ENCODE measurements at places on chromosomes 13 and 19. TPM values are rescaled to one million over a fixed set of nuclear protein-coding genes. Genes with fewer than 3 reads are reported as not detected.

RASA3 gene
- 10.0 TPM for total RNA-seq

TNFSF13B gene
- total RNA-seq: 4.4 TPM

COL4A2 gene
- 1.1 TPM for total RNA-seq

POSTN gene
- not detected for total RNA-seq

DNA sequence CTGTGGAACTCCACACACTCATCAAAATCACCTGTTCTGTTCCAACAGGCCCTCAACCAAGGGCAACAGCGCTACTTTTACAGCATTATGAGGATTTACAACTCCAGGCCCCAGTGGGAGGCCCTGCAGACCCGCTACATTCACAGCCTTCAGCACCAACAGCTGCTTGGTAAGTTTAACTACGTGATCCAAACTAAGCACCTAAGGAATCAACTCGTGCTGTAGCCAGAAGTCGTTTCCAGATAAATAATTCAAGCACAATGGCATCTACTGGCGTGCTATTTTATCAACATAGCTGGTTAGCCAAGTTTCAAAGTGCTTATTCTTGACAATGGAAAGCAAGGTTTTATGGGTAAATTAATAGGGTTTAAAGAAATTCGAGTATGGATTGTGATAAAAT is 5.3 kb downstream of the FAM216B start:
- H3K4me3 ChIP-seq: no peak overlapping the region
- H3K36me3 ChIP-seq: no peaks in the 10 kb centered on the region
- H3K27ac ChIP-seq: no peak overlapping the region
- no peak for DNase-seq

- DNase-seq: no peak
- peaks cover 49% of the 10 kb centered on the region for H3K27me3 ChIP-seq
- H3K36me3 ChIP-seq: no peaks in the 10 kb centered on the region
- peak overlapping the region; percentile 16 for H3K4me3 ChIP-seq
- H3K27ac ChIP-seq: no peak overlapping the region
These were observed 8.5 kb downstream of the UNC13A start for GRCh38 chr19:17679526-17680229.

- peaks cover 3% of the 10 kb centered on the region for H3K27me3 ChIP-seq
- H3K36me3 ChIP-seq: no peaks in the 10 kb centered on the region
- peak overlapping the region; percentile 82 for H3K27ac ChIP-seq
- peak; percentile 99 for DNase-seq
- H3K4me1 ChIP-seq: peaks cover 25% of the 10 kb centered on the region
These were observed 39.2 kb upstream of the CYP2A7 start for GRCh38 chr19:40921005-40921897.

GRCh38 chr13:59024434-59024833 is 1139.3 kb downstream of the DIAPH3 start:
- no peak overlapping the region for H3K4me3 ChIP-seq
- H3K27ac ChIP-seq: no peak overlapping the region
- no peaks in the 10 kb centered on the region for H3K36me3 ChIP-seq
- no peak for DNase-seq

DNA sequence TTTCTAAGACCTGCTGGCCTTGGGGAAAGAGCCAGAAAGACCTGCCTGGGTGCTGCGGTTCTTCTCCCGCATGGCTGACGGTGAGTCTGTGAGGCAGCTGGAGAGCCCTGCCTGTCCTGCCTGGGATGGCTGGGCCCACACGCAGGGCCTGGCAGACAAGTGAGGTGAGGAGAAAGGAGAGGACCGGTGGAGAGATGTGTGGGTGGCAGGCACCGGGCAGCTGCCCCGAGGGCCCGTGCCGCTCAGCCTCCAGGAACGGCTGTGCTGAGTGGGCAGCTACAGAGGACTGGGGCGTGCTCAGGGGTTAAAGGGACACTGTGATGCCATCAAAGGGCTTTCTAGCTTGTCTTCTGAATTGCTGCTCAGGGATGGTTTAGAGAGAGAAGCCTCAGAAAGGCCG is 53.8 kb downstream of the MLLT1 start:
- no peak for DNase-seq
- H3K4me1 ChIP-seq: no peaks in the 10 kb centered on the region
- H3K27me3 ChIP-seq: no peaks in the 10 kb centered on the region

DNA sequence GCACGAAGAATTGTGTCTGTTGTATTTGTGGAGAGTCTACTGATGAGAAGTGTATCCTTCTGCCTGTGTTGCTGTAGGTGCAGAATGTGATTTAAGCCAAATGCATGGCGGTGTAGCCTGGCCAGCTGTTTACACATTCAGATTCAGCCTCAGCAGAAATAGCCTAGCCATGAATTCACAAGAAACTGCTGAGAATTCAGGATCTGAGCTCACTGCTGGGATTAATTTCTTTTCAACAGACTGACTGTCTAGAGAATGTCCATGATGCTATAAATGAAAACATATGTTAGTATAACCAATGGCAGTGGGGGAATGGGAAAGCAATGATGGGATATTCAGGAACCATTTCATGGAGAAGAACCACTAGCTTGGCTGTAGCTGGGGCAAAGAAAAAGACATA is 77.4 kb upstream of the RNF113B start:
- no peak overlapping the region for H3K27ac ChIP-seq
- no peak for DNase-seq
- H3K4me1 ChIP-seq: peaks cover 7% of the 10 kb centered on the region
- no peaks in the 10 kb centered on the region for H3K27me3 ChIP-seq

DNA sequence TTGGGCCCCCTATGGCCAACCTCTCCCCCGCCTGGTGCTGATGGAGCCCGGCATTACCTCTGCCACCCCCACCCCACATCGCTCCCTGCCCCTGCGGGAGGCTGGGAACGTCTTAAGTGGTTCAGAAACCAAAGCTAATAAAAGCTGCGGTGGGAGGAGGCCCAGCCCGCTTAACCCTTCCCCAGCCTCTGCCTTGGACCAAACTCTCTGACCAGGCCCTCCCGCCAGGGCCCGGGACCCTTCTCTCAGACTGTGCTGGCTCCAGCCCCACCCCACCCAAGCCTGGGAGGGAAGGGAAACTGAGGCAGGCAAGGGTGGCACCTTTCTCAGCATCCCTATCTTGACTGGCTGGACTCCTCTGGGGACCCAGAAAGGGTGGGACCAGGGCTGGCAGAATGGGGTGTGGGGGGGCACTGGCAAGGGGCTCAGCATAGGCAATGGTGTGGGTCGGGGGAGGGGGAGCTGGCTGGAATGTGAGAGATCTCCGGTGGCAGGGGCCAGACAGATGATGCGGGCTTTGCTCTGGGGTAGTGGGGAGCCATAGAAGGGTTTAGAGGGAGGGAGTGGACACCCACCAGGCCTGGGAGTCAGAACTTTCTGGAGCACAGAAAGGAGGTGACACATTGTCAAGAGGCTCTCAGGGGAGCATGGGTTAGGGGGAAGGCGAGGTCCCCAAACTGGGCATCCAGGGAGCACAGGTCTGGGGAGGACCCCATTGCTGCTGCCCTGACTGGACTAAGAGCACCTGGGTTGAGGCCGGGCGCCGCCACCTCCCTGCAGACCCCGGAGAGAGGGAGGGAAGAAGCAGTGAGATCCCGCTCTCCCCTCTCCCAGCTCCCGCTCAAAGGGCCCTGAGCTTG is 21.9 kb downstream of the SMIM24 start:
- no peak for DNase-seq
- no peaks in the 10 kb centered on the region for H3K36me3 ChIP-seq
- no peaks in the 10 kb centered on the region for H3K4me1 ChIP-seq
- no peaks in the 10 kb centered on the region for H3K27me3 ChIP-seq
- H3K4me3 ChIP-seq: no peak overlapping the region

GRCh38 chr13:98223741-98224140 is 46.7 kb upstream of the RNF113B start:
- no peak for DNase-seq
- peaks cover 8% of the 10 kb centered on the region for H3K4me1 ChIP-seq
- H3K27me3 ChIP-seq: no peaks in the 10 kb centered on the region
- H3K36me3 ChIP-seq: no peaks in the 10 kb centered on the region

DNA sequence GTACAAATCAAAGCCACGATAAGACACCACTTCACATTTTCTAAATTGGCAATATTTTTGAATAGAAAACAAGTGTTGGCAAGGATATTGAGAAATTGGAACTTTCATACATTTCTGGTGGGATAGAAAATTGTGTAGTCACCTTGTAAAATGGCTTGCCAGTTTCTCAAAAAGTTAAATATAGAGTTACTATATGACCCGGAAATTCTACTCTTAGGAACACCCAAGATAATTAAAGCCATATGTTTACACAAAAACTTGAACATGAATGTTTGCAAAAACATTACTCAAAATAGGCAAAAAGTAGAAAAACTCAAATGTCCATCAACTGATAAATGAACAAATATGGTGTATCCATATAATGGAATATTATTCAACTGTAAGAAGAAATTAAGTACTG is 552.5 kb downstream of the TBC1D4 start:
- no peak for DNase-seq
- H3K4me3 ChIP-seq: no peak overlapping the region

- peaks cover 48% of the 10 kb centered on the region for H3K27me3 ChIP-seq
- DNase-seq: no peak
- no peak overlapping the region for H3K4me3 ChIP-seq
- no peaks in the 10 kb centered on the region for H3K36me3 ChIP-seq
- no peak overlapping the region for H3K27ac ChIP-seq
These were observed 988.5 kb downstream of the UQCRFS1 start for GRCh38 chr19:28224441-28224840.

- H3K27me3 ChIP-seq: peaks cover 39% of the 10 kb centered on the region
- H3K27ac ChIP-seq: no peak within 1 kb of the TSS
- no peak within 1 kb of the TSS for H3K4me3 ChIP-seq
- H3K36me3 ChIP-seq: no peaks in the 10 kb centered on the region
- no peak for DNase-seq
- H3K4me1 ChIP-seq: peaks cover 5% of the 10 kb centered on the region
These were observed at the start of gene NKG7 for GRCh38 chr19:51372649-51373504. Gene NKG7, minus strand, starts transcription at chr19:51372654. Its CDS starts 119 bp downstream, at chr19:51372535.
